Skin of body (tissue), 3 donors: ENCODE measurements at places on chromosomes 6 and 20. TPM values are rescaled to one million over a fixed set of nuclear protein-coding genes. Genes with fewer than 3 reads are reported as not detected.

XKR7 gene
- total RNA-seq, result not detected

TREM2 gene
- 0.59 TPM for total RNA-seq

PRRT1 gene
- 0.20 TPM for total RNA-seq

DNA sequence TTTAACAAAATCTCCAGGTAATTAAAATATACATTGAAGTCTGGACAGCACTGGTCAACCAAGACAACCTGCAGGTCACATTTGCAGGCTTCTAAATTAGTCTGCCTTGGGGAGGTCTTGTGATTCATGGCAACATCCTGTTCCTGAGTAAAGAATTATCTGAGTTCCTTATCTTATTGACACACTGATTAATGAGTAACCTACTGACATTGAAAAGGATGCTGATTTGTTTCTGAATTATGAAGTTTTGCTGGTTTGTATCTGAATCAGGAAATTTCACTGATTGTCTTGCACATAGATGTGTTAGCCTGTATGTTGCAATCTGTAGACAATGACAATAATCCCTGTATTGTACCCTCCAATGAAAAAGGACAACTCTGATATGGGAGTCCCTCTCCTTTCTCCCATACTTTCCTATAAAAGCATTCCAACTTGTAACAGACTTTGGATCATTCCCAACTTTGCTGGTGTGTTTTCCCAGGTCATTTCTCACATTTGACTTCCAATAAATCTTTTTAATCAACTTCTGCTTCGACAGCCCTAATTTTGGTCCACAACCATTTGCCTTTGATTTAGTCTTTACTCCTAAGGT, 80.0 kb downstream of the LAMP5 start:
- no peak for DNase-seq

INSM1 gene
- not detected for total RNA-seq
